NCI-H510A treated with DMSO at 0.1 percent for 48 hours (cell line): ENCODE measurements at places on chromosomes 5 and 9.

DNA sequence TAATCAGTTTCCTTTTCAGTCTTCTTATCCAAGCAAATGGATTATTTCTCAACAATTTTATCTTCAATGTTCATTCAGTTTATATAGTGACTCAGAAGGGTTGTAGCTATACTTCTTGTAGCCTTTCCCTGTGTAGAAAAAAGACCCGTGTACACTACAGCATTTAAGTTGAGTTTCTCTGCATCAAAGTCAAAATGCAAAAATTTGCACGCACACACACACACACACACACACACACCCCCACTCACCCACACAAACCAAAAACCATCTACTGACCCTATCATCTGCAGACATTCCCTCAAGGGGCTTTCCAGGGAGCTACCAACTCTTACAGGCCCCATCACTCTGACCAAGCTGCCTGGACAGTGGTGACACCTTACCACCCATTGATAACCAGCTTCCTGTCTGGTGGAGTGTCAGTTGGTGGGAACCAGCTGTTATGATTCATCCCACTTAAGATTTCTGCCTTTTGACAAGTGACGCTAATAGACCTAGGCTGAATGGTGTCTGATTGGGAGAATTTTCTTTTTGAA, 12.2 kb upstream of the ELL2 start:
- DNase-seq, result no peak

- DNase-seq, result no peak
Measured at GRCh38 chr5:138622051-138622450, 46.9 kb upstream of the HSPA9 start.

- no peak for DNase-seq
Measured at GRCh38 chr9:2767800-2768677, 50.7 kb downstream of the KCNV2 start.

GRCh38 chr9:116765011-116765410, 77.9 kb downstream of the TRIM32 start:
- no peak for DNase-seq

DNA sequence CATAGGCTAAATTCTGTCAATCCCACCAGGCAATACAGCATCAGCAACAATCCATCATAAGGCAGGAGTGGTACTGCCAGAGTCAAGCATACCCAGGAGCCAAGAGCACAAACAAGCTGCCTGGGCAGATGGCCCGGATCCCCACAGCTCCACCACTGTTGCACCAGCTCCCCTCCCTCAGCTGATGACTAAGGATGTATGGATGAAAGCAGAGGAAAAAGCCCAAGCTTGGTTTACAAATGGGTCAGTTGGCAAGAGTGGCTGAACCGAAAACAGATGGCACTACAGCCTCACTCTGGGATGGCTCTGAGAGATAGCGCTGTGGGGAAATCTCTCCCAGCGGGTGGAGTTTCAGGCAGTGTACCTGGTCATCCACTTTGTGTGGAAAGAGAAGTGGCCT, 29.4 kb downstream of the DROSHA start:
- no peak for DNase-seq

- DNase-seq, result peak; percentile 82
Measured at GRCh38 chr9:94860678-94861588, 134.4 kb downstream of the AOPEP start.

- DNase-seq, result no peak
Measured at GRCh38 chr9:116391306-116391900, 237.8 kb downstream of the PAPPA start.

DNA sequence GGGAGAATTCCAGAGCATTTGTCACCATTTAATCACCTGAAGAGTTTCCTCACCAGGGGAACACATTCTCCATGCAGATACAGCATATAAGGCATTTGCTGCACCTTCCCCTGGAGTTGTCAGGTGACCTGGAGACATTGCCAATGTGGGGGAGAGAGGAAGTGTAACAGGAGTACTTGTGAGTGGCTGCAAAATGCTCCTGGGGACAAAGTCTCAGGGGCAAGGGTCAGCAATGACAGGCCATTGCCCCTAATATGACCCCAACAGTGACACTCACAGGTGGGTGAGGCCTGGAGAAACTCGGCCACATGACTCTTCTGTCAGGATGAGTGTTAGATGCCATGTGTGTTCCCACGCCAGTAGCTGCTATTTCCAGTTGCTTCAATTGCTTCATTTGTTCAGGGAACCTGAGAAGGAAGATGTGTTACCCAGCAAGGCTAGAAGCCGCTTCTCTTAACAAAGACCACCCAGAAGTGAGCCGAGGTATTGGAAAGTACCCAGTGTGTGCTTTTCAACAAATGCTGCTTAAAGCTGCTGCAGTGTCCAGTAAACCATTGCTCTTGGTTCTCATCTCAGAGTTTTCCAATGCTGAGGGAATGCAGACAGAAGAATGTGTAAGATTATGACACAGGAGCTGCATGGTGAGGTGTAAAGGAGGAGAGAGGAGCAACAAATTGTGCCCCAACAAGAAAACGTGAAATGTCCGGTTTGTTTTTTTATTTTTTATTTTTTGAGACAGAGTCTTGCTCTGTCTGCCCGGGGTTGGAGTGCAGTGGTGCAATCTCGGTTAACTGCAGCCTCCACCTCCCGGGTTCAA, 128.2 kb upstream of the SLC44A1 start:
- DNase-seq, result no peak

GRCh38 chr5:159362220-159362619, 31.9 kb upstream of the IL12B start:
- DNase-seq, result no peak

DNA sequence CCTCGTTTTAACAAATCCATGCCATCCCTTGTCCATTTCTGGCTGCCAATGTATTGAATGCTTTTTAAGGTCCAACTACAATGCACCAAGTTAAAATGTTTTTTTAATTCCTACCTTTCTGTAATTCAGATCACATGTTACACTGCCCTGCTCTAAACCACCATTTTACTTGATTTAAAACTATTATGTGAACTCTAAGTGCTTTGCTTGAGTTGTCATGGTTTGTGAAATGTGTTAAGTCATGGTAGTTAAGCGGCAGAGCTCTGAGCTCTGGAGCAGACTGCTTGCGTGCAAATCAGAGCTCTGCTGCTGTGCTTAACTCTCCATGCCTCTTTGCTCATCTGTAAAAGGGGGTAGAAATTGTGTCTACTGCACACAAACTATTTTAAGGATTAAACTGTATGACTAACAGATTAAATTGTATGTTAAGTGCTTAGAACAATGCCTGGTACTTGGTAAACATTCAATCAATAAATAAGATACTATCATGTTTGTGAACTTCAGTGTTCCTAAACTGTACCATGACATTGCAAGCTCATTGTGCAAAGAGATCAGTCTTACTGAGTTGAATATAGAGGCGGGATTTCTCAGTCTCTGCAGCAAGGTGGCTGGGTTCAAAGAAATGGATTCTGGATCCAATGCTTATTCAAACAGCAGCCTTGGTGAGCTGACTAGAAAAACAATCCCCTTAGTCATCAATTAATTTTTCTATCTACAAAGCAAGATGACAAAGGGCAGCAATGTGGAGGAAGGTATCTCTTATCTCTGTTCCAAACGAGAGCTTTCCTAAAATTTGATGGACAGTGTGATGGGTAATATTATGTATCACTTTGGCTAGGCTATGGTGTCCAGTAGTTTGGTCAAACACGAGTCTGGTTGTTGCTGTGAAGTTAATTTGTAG, 16.1 kb upstream of the CMBL start:
- peak; percentile 71 for DNase-seq

DNA sequence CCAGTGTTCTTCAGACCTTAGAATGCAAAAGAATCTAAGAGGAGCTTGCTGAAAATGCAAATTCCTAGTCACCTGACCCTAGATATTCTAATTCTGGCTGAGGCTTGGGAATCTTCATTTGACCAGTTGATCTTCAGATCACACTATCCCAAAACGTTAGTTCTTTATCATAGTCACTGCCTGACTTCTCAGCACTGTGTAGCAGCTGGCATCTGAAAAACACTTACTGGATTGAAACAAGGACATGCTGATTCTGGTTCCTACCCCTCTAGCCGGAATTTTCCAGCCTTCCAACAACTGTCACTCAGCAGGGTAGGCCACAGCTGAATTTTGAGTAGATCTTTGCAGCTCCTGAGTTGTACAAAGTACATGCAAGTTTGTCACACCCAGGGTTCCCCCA, 72.2 kb downstream of the EBF1 start:
- no peak for DNase-seq

GRCh38 chr9:128940271-128940921, 7.0 kb downstream of the DOLK start:
- no peak for DNase-seq

- no peak for DNase-seq
Measured at GRCh38 chr5:122877518-122877917, 32.1 kb downstream of the SNX24 start.

DNA sequence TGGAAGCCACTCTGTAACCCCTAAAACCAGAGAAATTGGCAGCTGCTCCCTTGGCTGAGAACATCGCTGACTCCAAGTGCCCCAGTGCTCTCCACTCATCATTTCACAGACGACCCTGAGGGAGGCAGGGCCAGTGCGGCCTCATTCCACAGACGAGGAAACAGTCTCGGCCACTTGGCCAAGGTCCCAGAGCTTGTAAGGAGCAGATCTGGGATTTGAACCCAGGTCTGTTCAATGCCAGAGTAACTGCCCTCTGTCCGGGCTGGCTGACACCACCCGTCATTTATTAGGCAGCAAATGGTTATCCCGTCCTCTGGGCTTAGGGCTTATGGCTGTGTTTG, 19.9 kb upstream of the IER5L start:
- DNase-seq, result no peak

GRCh38 chr9:99749641-99750040, 72.0 kb upstream of the NR4A3 start:
- DNase-seq, result no peak

DNA sequence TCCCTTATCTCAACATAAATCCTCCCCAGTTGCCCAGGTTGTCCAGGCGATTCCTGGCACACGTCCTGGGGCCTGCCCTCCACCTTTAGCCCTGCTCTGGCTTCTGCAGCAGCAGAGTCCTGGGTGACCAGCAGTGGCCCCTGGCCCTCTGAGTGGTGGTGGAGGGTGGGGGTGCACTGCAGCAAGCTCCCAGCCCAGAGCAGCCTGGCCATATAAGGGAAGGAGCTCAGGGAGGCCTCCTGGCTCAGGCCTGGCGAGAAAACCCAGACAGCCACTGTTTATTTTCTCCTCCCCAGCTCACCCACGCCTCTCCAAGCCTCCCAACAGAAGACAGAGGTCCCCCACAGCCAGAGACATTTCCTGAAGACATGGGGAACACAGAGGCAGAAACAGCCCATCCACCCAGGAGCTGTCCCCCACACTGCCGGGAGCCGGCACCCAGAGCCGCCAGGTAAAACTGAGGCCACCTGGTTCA, 44.7 kb upstream of the IL17B start:
- no peak for DNase-seq

DNA sequence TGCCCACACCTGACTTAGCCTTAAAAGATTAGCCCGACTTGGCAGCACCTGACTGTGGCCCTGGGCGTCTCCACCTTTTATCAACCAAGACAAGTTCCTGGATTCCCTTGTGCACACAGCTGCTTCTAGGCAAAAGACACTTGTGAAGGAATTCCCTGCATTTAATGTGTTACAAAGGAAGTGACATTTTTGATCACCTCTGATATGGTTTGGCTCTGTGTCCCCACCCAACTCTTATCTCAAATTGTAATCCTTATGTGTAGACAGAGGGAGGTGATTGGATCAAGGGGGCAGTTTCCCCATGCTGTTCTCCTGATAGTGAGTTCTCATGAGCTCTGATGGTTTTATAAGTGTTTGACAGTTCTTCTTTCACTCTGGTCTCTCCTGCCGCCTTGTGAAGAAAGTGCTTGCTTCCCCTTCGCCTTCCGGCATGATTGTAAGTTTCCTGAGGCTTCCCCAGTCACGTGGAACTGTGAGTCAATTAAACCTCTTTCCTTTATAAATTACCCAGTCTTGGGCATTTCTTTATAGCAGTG, 2.6 kb upstream of the CPEB4 start:
- no peak for DNase-seq

DNA sequence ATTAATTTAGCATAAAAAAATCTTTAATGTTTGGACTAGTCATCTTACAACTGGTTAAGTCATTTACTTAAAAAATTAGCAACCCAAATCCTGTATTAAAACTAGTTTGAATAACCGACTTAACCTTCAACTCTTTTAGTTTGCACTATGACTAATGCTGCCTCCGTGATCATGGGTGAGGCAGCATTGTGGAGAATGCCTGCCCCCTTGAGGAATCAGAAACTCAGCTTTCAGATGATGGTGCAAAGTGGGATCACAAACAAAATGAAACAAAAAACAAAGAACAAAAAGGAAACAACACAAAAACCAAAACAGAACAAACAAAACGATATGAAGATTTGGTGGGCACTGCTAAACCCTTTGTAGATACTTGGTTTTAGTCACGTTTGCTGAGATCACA, 127.0 kb upstream of the PALM2AKAP2 start:
- DNase-seq, result no peak

DNA sequence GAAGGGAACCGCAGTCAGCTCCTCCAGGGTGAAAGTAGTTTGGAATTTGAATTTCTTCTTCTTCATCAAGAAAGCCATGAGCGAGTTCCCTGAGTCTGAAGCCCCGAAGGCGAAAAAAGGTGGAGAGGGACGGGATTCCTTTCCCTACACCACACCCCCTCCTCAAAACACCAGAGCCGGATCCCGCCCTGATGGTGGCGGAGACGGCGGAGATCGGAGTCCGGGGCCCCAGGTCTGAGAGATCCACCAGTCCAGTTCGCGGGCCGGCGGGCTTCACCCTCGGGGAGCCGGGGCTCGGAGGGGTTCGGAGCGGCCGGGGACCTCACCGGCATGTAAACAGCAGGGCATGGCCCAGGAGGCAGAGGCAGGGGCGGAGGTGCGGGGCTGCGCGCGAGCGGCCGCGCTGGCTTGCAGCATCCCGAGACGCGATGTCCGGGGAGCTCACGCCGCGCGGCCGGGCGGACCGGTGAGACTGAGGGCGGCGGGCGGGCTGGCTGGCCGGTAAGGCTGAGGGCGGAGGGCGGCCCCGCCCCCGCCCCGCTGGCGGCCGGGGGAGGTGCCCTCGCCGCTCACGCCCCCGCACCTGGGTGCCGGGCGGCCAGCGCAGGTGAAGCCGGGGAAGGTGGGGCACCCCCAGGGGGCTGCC, 606 bp downstream of the EEIG1 start:
- peak; percentile 45 for DNase-seq

GRCh38 chr9:96411129-96411838, 6.9 kb downstream of the ZNF367 start:
- no peak for DNase-seq

DNA sequence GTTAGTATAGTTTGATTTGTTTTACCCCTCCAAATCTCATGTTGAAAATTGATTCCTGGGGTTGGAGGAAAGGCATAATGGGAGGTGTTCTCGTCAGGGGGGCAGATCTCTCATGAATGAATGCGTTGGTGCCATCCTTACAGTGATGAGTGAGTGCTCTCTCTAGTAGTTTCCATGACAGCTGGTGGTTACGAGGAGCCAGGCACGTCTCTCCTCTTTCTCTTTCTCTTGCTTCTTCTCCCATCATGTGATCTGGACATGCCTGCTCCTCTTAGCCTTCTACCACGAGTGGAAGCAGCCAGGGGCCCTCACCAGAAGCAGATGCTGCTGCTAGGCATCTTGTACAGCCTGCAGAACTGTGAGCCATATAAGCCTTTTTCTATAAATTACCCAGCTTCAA, 454.1 kb downstream of the EFNA5 start:
- DNase-seq, result no peak
